ENCODE measurements at places on chromosomes 1 and 21. TPM values are rescaled to one million over a fixed set of nuclear protein-coding genes. Genes with fewer than 3 reads are reported as not detected.

CR1 gene
- 0.18 TPM for total RNA-seq

TMEM51 gene
- total RNA-seq: not detected

NBPF4 gene
- 0.15 TPM for total RNA-seq

CYP4A22 gene
- not detected for total RNA-seq

PFKFB2 gene
- 2.3 TPM for total RNA-seq

CRABP2 gene
- 1.9 TPM for total RNA-seq

CDC42SE1 gene
- total RNA-seq: 214 TPM

RORC gene
- total RNA-seq: 1.3 TPM

SH2D2A gene
- 205 TPM for total RNA-seq

WDR64 gene
- 0.12 TPM for total RNA-seq

LCE3E gene
- not detected for total RNA-seq

PBXIP1 gene
- 61.5 TPM for total RNA-seq

HES3 gene
- total RNA-seq: not detected

KIAA1614 gene
- total RNA-seq: 0.12 TPM

CENPF gene
- total RNA-seq: 150 TPM

TTC22 gene
- 9.1 TPM for total RNA-seq

AMY2B gene
- 8.0 TPM for total RNA-seq

SYTL1 gene
- 85.3 TPM for total RNA-seq
